ENCODE measurements at places on chromosomes 16 and 17.
A peak's percentile ranks its signal among the peaks of the same experiment; 100 is the strongest.

- DNase-seq, result no peak
Measured at GRCh38 chr17:4544135-4544950, 10.8 kb downstream of the MYBBP1A start.

- DNase-seq, result no peak
Measured at GRCh38 chr17:74051348-74051747, 152.1 kb upstream of the RPL38 start.

DNA sequence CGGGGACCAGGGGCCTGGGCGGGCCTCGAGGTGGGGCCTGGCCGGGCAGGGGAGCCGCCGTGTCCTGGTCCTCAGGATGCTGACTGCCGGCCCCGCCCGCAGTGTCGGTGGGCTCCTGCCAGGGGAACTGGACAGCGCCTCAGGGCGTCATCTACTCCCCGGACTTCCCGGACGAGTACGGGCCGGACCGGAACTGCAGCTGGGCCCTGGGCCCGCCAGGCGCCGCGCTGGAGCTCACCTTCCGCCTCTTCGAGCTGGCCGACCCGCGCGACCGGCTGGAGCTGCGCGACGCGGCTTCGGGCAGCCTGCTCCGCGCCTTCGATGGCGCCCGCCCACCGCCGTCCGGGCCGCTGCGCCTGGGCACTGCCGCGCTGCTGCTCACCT, 2.3 kb upstream of the PAQR4 start:
- DNase-seq, result no peak

DNA sequence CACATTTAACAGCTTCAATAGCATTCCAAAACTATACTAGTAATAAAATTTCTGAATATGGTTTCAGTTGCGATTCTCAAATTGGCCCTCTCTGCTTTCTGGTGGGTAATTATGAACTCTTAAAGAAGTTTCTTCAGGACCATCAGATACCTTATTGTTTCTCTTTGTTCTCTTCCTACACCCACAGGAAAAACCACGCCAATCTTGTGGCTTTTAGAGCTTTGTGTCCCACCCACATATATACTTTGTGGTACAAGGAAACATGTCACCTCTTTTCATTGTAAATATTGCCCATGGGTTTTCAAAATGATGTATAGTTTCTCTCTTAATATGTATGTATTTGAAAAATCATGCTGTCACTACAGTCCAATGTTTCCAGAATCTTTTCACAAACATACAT, 12.1 kb downstream of the ABCA9 start:
- no peak for DNase-seq

GRCh38 chr17:50279181-50279526, 4.9 kb downstream of the TMEM92 start:
- DNase-seq, result no peak

DNA sequence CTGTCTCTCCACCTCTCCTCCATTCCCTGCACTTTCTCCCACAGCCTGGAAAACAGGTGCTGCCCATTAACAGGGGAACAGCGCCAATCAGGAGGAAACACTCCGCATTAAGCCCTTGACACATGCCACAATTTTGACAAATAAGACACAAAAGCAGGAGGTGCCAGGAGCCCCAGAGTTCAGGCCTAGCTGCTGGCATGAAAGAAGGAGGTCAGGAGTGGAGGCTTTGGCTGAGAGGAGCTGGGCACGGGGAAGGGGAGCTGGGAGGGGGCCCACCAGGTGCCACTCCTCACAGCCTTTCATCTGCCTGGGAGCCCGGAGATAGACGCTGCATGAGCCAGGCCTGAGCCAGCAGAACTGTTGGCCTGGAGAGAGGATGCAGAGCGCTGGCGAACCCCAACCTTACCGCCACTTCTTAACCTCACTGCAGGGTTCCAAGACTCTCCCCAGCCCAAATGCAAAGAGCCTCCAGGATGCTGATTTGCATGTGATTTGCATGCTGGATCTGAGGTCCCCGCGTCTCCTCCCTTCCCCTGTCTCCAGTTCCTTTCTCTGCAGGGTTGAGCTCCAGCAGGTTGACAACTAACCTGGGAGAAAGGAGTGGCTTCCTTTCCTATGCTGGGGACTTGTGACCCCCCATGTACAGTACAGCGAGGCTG, 139.8 kb upstream of the SDK2 start:
- DNase-seq, result no peak

GRCh38 chr17:68420065-68420464, 37.2 kb downstream of the WIPI1 start:
- no peak for DNase-seq

GRCh38 chr17:77441940-77442339, 301.2 kb downstream of the SEC14L1 start:
- peak; percentile 56 for DNase-seq

DNA sequence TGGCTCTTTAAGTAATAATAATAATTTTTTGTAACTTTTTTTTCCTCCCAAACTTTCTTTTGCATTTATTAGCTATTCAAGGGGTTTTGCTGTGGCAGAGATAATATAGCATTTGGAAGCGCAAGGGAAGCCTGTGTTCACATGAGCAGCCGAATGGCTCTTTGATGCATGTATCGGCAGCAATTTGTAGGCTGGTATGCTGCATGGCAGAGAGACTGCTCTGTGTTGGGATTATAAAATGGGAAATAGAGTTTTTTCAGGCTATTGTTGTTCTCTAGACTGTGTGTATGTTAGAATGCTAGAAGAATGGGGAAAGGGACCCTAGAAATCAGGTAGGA, 94.6 kb upstream of the SALL1 start:
- no peak for DNase-seq

GRCh38 chr17:47732399-47733046, 513 bp upstream of the TBX21 start:
- DNase-seq, result no peak

- peak; percentile 93 for DNase-seq
Measured at GRCh38 chr16:88700636-88701482, 5.3 kb downstream of the RNF166 start.

DNA sequence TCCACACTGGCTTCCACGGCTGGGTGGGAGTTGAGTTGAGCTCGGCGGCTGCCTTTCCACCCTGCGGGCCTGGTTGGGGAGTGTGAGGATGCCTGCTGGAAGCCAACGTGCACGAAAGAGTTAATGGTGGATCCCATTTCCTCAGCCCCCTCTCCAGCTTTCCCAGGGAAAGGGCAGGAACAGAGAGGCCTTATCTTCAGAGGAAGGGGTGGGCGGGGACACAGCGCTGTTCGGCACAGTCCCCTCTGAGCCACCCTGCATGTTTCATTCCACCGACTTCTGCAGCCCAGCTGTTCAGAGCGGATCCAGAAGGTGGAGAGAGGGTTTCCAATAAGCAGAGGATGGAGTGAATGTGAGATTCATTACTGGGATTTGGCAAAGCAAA, 295.3 kb downstream of the SEC14L1 start:
- DNase-seq, result no peak
